ENCODE measurements at places on chromosomes 6 and 20. TPM values are rescaled to one million over a fixed set of nuclear protein-coding genes. Genes with fewer than 3 reads are reported as not detected.
A peak's percentile ranks its signal among the peaks of the same experiment; 100 is the strongest.

CTAGE9 gene
- total RNA-seq = not detected

PM20D2 gene
- 7.5 TPM for total RNA-seq

LY6G6F gene
- total RNA-seq = 0.21 TPM

LSM14B gene
- total RNA-seq = 41.7 TPM

FERMT1 gene
- total RNA-seq = 2.4 TPM

- H3K27me3 ChIP-seq = no peaks in the 10 kb centered on the region
- H3K36me3 ChIP-seq = no peaks in the 10 kb centered on the region
- no peak for DNase-seq
- no peak overlapping the region for H3K4me3 ChIP-seq
- H3K4me1 ChIP-seq = peaks cover 5% of the 10 kb centered on the region
- H3K27ac ChIP-seq = no peak overlapping the region
These were observed 89.8 kb upstream of the ATXN1 start for GRCh38 chr6:16851044-16851540.

- H3K4me1 ChIP-seq = peaks cover 28% of the 10 kb centered on the region
- H3K27ac ChIP-seq = no peak overlapping the region
- H3K36me3 ChIP-seq = no peaks in the 10 kb centered on the region
- H3K4me3 ChIP-seq = no peak overlapping the region
- H3K27me3 ChIP-seq = no peaks in the 10 kb centered on the region
These were observed 111.9 kb downstream of the CEBPB start for GRCh38 chr20:50302341-50303057.

DNA sequence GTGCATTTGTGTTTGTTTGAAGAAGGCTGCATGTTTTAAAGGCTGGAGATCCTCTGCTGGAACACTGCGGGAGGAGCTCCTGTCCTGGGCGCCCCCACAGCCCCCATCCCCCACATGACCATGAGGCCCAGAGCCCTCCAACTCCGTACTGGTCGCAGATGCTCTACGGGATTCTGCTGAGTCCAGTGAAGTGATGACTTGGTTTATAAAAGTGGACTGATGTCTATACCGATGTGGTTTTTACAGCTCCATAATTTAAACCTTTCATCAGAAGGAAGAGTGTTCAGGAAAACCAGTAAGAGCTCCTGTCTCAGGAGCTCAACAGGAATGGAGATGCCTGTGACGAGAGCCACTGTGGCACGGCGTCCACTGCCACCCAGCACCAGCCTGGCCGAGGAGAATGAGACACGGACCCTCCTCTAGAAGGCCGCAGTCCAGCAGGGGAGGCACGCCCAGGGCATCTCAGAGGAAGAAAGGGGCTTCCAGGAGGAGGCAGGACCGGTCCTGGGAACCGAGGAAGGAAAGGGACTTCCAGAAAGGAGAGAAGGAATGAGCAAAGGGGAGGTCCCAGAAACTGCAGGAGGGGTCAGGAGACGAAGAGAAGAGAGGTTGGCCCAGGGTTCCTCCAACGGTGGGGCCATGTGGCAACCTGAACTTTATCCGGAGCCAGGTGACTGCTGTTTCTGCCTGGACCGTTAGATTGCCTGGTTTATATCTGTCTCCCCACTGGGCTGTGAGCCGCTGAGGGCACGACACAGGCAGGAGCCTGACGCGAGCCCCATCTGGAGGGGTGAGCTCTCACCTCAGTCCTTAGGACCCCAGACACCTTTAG lies 26.9 kb downstream of the BFSP1 start:
- H3K4me1 ChIP-seq = no peaks in the 10 kb centered on the region
- H3K27ac ChIP-seq = no peak overlapping the region
- no peak overlapping the region for H3K4me3 ChIP-seq
- H3K27me3 ChIP-seq = no peaks in the 10 kb centered on the region
- DNase-seq = no peak
- no peaks in the 10 kb centered on the region for H3K36me3 ChIP-seq

GRCh38 chr20:50504231-50504823 lies 5.9 kb upstream of the PTPN1 start:
- peak; percentile 78 for DNase-seq
- H3K27ac ChIP-seq = no peak overlapping the region
- H3K4me3 ChIP-seq = no peak overlapping the region
- no peaks in the 10 kb centered on the region for H3K27me3 ChIP-seq
- peaks cover 7% of the 10 kb centered on the region for H3K4me1 ChIP-seq

- H3K36me3 ChIP-seq = no peaks in the 10 kb centered on the region
- DNase-seq = peak; percentile 31
- peaks cover 15% of the 10 kb centered on the region for H3K27me3 ChIP-seq
- H3K27ac ChIP-seq = no peak overlapping the region
These were observed 804 bp downstream of the C6orf141 start for GRCh38 chr6:49551078-49551865.

GRCh38 chr20:5890773-5891441 lies 59.4 kb downstream of the TRMT6 start:
- no peak for DNase-seq
- no peak overlapping the region for H3K4me3 ChIP-seq
- H3K27ac ChIP-seq = no peak overlapping the region
- no peaks in the 10 kb centered on the region for H3K36me3 ChIP-seq

GRCh38 chr6:6352772-6353171 lies 32.3 kb upstream of the F13A1 start:
- no peaks in the 10 kb centered on the region for H3K27me3 ChIP-seq
- H3K4me1 ChIP-seq = no peaks in the 10 kb centered on the region
- H3K27ac ChIP-seq = no peak overlapping the region
- H3K36me3 ChIP-seq = no peaks in the 10 kb centered on the region
- no peak overlapping the region for H3K4me3 ChIP-seq

DNA sequence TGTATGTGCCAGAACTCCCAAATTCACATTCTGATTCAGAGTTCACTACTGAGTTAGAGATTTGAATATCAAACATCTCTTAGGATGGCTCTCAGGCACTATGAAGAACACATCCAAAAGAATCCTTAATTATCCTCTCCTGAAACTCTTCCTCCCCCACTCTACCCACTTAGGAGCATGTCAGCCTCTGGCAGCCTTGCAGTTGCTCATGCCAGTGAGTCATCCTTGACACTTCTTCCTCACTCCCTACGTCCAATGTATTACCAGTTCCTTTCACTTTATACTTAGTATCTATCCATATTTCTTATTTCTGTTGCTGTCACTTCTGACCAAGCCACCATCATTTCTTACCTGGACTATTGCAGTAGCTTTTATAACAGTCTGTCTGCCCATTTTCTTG lies 192.0 kb upstream of the IMPG1 start:
- no peaks in the 10 kb centered on the region for H3K4me1 ChIP-seq
- H3K27me3 ChIP-seq = no peaks in the 10 kb centered on the region
- H3K27ac ChIP-seq = no peak overlapping the region
- no peak for DNase-seq

- no peak overlapping the region for H3K27ac ChIP-seq
- no peaks in the 10 kb centered on the region for H3K27me3 ChIP-seq
- H3K36me3 ChIP-seq = no peaks in the 10 kb centered on the region
- H3K4me1 ChIP-seq = no peaks in the 10 kb centered on the region
These were observed 344.7 kb downstream of the NKAIN2 start for GRCh38 chr6:124148236-124148957.

- no peaks in the 10 kb centered on the region for H3K36me3 ChIP-seq
- H3K27me3 ChIP-seq = no peaks in the 10 kb centered on the region
- H3K4me1 ChIP-seq = no peaks in the 10 kb centered on the region
- no peak for DNase-seq
- H3K4me3 ChIP-seq = no peak overlapping the region
These were observed 12.2 kb downstream of the GABRR2 start for GRCh38 chr6:89302936-89303335.

GRCh38 chr6:152146385-152146784 lies 338.9 kb downstream of the ESR1 start:
- no peaks in the 10 kb centered on the region for H3K27me3 ChIP-seq
- no peak for DNase-seq
- H3K27ac ChIP-seq = no peak overlapping the region
- no peak overlapping the region for H3K4me3 ChIP-seq
- no peaks in the 10 kb centered on the region for H3K4me1 ChIP-seq
- peaks cover 35% of the 10 kb centered on the region for H3K36me3 ChIP-seq

DNA sequence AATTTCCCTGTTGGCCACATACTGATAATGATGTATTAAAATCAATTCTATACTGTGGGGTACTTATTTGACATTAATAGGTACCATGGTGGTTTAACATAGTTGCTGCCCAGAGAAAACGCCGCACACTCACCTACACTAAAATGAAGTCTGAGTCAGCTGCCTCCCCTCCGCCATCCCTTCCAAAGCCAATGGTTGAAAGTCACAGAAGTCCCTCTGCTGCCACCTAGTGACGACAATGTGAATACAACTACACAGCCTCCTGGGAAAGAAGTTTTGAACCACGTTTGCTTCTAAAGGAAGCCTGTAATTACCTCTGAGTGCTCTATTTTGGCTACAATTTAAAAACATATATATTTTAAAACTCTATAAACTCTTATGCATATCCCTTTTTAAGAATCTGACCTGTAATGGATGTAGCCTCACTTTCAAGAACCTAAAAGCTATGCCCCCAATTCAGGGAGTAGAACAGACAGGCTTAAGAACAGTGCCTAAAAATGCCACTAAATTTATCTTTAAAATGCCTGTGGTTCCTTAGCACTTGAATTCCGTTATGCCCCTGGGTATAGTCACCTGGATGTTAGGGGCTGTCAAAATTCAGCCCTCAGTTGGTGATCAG lies 20.6 kb upstream of the ECI2 start:
- no peaks in the 10 kb centered on the region for H3K27me3 ChIP-seq
- DNase-seq = peak; percentile 84
- H3K4me3 ChIP-seq = no peak overlapping the region
- H3K27ac ChIP-seq = no peak overlapping the region

- peak overlapping the region; percentile 90 for H3K27ac ChIP-seq
- H3K4me1 ChIP-seq = peaks cover 33% of the 10 kb centered on the region
- H3K4me3 ChIP-seq = peak overlapping the region; percentile 83
These were observed 659 bp downstream of the TAF4 start for GRCh38 chr20:62064770-62065673.

- peaks cover 3% of the 10 kb centered on the region for H3K36me3 ChIP-seq
- no peak for DNase-seq
- no peak overlapping the region for H3K4me3 ChIP-seq
- H3K27me3 ChIP-seq = no peaks in the 10 kb centered on the region
- no peaks in the 10 kb centered on the region for H3K4me1 ChIP-seq
- H3K27ac ChIP-seq = no peak overlapping the region
These were observed 77.3 kb downstream of the TRMT11 start for GRCh38 chr6:126063512-126064146.

GRCh38 chr20:50310673-50311051 lies 120.0 kb downstream of the CEBPB start:
- H3K36me3 ChIP-seq = no peaks in the 10 kb centered on the region
- no peak overlapping the region for H3K4me3 ChIP-seq
- peaks cover 37% of the 10 kb centered on the region for H3K4me1 ChIP-seq
- H3K27ac ChIP-seq = peak overlapping the region; percentile 51

- H3K27me3 ChIP-seq = no peaks in the 10 kb centered on the region
- no peak overlapping the region for H3K27ac ChIP-seq
- no peaks in the 10 kb centered on the region for H3K36me3 ChIP-seq
- H3K4me3 ChIP-seq = no peak overlapping the region
- H3K4me1 ChIP-seq = no peaks in the 10 kb centered on the region
- DNase-seq = peak; percentile 50
These were observed 76.8 kb downstream of the TTLL2 start for GRCh38 chr6:167401525-167402194.

DNA sequence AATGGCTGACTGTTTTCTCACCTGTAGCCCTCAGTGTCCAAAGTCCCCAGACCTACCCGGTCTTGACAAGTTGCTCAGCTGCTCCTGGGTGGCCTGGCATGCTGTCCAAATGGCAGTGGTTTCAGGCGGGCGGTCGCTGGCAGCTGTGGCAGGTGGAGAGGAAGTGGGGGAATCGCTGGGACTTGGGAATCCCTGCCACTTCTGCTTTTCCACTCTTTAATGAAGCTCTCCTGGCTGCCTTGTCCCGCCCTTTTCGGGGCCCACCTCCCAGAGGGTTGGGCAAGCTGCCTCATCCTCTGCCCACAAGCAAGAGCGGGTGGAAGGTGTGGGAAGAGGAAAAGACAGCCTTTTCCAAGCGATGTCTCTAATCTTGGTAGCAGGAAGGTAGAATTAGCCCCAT lies at the start of gene OCSTAMP:
TSS of gene OCSTAMP (minus strand) at position 194 of the 400 bp plus-strand sequence. CDS start at position 100, 94 bp downstream.
- H3K27ac ChIP-seq = no peak within 1 kb of the TSS
- no peak for DNase-seq
- no peaks in the 10 kb centered on the region for H3K4me1 ChIP-seq
- no peaks in the 10 kb centered on the region for H3K36me3 ChIP-seq
- H3K27me3 ChIP-seq = no peaks in the 10 kb centered on the region

- H3K36me3 ChIP-seq = no peaks in the 10 kb centered on the region
- H3K4me1 ChIP-seq = peaks cover 10% of the 10 kb centered on the region
- no peaks in the 10 kb centered on the region for H3K27me3 ChIP-seq
- no peak for DNase-seq
- H3K4me3 ChIP-seq = no peak overlapping the region
- no peak overlapping the region for H3K27ac ChIP-seq
These were observed 14.7 kb downstream of the SCUBE3 start for GRCh38 chr6:35228481-35228880.

DNA sequence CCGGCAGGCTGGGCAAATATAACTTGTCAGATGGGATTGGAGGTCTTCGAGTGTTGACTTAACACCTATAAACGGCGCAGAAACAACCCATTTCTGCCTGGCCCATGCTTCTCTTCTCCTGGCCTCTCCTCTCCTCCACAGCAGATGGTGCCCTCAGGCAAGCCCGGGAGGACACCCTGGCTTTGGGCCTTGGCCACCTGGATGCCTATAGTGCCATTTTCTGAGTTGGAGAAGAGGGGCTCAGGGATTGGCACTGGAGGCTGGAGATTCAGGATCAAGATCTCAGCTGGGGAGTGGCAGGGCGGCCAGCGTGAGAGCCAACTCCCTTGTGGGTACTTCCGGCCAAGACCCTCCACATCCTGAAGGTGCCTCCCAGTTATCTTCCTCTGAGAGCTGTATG lies 211.9 kb upstream of the PMEPA1 start:
- no peaks in the 10 kb centered on the region for H3K36me3 ChIP-seq
- no peak overlapping the region for H3K27ac ChIP-seq
- no peaks in the 10 kb centered on the region for H3K27me3 ChIP-seq
- no peak for DNase-seq
- no peak overlapping the region for H3K4me3 ChIP-seq

DNA sequence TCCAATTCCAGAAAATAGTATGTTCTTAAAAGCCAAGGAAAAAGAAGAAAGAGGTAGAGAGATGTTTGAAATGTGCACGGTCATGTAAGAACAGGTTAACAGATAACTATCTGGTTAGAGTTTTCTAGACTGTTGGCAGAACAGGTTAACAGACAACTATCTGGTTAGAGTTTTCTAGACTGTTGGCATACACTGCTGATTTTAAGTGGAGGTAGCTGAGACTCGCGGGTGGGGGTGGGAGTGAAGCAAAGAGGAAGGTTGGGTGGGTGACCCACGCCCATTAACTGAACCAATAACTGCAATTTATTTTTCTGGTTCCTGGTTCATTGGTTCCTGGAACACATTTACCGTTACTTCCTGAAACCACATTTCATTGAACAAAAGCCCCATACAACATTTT lies 157.5 kb downstream of the ELOVL4 start:
- no peak overlapping the region for H3K4me3 ChIP-seq
- no peak overlapping the region for H3K27ac ChIP-seq
- H3K36me3 ChIP-seq = no peaks in the 10 kb centered on the region
- no peaks in the 10 kb centered on the region for H3K4me1 ChIP-seq

Measured in lung (tissue), 17 donors.